ENCODE measurements at places on chromosomes 2 and 18.

GRCh38 chr2:74873678-74874640 lies 40.0 kb downstream of the HK2 start:
- no peaks in the 10 kb centered on the region for H3K4me1 ChIP-seq
- no peaks in the 10 kb centered on the region for H3K27me3 ChIP-seq
- H3K36me3 ChIP-seq, result peaks cover 2% of the 10 kb centered on the region

DNA sequence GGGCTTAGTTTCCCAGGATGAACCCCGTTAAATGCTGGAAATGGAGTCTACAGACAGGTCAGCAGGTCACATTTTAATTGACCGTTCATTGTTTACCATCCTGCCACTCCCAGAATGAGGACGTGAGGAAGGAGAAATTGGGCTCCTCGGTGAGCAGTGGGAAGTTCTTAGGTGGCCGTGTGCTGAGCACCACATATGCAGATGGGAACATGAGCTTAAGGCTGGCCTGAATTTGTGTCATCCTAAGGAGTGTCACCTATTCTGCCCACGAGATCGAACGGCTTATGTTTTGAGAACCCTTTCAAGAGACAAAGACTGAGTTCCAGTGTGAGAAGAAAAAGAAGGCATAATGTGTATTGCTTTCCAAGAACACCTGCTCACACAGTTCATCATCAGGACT lies 234.4 kb upstream of the PXDN start:
- H3K27me3 ChIP-seq, result peaks cover 9% of the 10 kb centered on the region
- H3K4me3 ChIP-seq, result no peak overlapping the region
- H3K4me1 ChIP-seq, result no peaks in the 10 kb centered on the region
- H3K36me3 ChIP-seq, result peaks cover 1% of the 10 kb centered on the region

GRCh38 chr2:60119778-60120177 lies 433.7 kb downstream of the BCL11A start:
- H3K27ac ChIP-seq, result no peak overlapping the region
- no peaks in the 10 kb centered on the region for H3K36me3 ChIP-seq
- H3K4me3 ChIP-seq, result no peak overlapping the region
- H3K4me1 ChIP-seq, result no peaks in the 10 kb centered on the region
- no peaks in the 10 kb centered on the region for H3K27me3 ChIP-seq
- no peak for DNase-seq

DNA sequence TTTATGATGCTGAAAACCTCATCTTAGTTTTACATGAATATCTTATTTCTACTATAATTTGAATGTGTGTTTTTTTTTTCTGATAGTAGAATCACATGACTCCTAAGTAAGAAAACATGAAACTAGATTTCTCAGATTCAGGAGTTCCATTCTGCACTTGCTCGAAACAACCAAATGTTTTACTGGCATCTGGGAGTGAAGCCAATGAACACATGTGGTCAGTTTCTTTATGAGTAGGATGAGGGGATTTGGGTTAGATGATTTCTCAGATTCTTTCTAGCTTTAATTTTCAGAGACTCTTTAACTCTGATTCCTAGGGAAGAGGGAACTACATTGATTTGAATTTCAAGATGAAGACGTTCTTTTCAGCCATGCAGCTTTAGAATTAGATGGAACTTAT lies 225.0 kb upstream of the NT5C1B start:
- no peak overlapping the region for H3K27ac ChIP-seq
